Myometrial cell (primary cell): ENCODE measurements at places on chromosomes 3 and 15. TPM values are rescaled to one million over a fixed set of nuclear protein-coding genes. Genes with fewer than 3 reads are reported as not detected.

TFG gene
- total RNA-seq, result 130 and 151 TPM in 2 replicates

C2CD4B gene
- total RNA-seq, result not detected in 2 replicates

GHSR gene
- not detected in 2 replicates for total RNA-seq

HCN4 gene
- not detected in 2 replicates for total RNA-seq

SLC9C1 gene
- not detected in 2 replicates for total RNA-seq

BLM gene
- 5.7 and 7.5 TPM in 2 replicates for total RNA-seq

ARGFX gene
- not detected in 2 replicates for total RNA-seq

RBP2 gene
- not detected in 2 replicates for total RNA-seq

GRK7 gene
- under 0.01 TPM in 1 of 2 replicates, not detected in the other for total RNA-seq

GOLGA6L4 gene
- 0.29 and 0.35 TPM in 2 replicates for total RNA-seq

GHRL gene
- total RNA-seq, result not detected in 2 replicates

CAPN3 gene
- 0.35 and 2.9 TPM in 2 replicates for total RNA-seq

GOLGA8R gene
- total RNA-seq, result 0.18 and 1.2 TPM in 2 replicates

NANOGP8 gene
- not detected in 2 replicates for total RNA-seq

TRIM42 gene
- total RNA-seq, result not detected in 2 replicates

SLC35G2 gene
- total RNA-seq, result 16.4 and 18.4 TPM in 2 replicates

LRRC49 gene
- total RNA-seq, result 5.5 and 17.5 TPM in 2 replicates

CPLX3 gene
- total RNA-seq, result not detected in 2 replicates

GRAMD1C gene
- 2.0 and 3.9 TPM in 2 replicates for total RNA-seq

FBXO22 gene
- total RNA-seq, result 47.0 and 53.5 TPM in 2 replicates

SLC51A gene
- not detected in 2 replicates for total RNA-seq

POU1F1 gene
- not detected in 2 replicates for total RNA-seq
